Pulmonary artery endothelial cell (primary cell): ENCODE measurements at places on chromosomes 11 and 22.

DNA sequence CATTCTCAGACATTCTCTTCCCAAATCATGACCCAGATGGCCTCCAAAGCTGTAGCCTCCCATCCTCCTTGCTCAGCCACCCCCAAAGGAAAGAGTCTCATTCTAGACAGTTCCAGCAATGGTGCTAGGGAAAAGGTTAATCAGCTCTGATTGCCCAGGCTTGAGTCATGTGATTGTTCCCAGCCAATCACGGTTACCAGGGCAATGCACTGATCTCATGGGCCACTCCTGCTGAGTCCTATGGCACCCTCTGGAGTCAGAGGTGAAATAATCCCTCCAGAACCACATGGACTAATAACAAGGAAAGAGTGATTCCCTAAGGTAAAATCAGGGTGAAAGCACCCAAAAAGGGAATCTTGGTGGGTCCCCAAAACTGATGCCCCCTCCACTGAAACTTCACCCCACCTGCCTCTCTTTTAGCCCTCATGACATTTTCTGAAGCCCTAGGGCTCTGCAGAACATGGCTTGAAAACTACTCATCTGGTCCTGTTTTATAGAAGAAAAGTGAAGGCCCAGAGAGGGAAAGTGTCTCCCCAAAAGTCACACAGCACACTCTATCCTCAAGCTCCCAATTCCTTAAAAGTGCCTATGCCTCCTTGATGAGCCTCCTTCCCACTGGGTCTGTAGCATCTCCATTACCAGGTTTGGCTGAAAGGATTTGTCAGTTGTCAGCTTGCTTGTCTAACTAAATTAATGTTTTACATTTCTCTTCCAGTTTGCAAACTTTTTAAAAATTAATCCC lies 203.7 kb downstream of the MN1 start:
- DNase-seq: no peak

DNA sequence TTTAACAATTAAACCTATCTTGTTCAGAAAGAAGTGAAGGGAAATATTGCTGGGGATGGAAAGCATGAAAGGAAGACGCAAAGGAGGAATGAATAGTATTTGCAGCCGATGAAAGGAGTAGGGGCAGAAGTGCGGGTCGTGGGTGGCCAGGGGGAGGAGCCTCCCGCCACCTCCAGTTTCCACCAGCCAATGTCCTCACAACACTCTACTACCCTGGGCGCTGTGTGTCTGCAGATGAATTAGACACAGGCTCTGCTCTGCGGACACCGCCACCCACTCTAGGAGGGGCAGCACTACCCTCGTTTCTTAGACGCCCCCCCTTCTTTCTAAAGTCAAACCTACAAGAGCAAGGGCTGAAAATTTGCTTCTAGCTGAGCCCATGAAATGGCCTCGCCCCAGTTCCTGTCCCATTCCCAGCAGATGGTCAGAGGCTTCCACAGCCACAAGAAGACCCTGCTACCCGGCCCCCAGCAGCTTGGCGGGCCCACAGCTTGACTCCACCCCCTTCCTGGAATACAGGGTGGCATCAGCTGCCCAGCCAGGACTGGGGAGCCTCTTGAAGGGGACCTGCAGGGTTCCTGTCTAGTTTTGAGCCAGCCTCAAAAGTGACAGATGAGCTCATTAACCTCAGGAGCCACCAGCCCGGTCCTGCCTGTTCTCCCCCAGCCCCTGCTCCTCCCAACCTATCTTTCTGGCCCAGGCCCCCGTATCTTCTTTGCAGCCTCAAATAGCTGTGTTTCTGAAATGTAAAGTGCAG lies 268.1 kb downstream of the BUD13 start:
- no peak for DNase-seq

- no peak for DNase-seq
Measured at GRCh38 chr11:84224042-84224441, 937.9 kb upstream of the CCDC90B start.

DNA sequence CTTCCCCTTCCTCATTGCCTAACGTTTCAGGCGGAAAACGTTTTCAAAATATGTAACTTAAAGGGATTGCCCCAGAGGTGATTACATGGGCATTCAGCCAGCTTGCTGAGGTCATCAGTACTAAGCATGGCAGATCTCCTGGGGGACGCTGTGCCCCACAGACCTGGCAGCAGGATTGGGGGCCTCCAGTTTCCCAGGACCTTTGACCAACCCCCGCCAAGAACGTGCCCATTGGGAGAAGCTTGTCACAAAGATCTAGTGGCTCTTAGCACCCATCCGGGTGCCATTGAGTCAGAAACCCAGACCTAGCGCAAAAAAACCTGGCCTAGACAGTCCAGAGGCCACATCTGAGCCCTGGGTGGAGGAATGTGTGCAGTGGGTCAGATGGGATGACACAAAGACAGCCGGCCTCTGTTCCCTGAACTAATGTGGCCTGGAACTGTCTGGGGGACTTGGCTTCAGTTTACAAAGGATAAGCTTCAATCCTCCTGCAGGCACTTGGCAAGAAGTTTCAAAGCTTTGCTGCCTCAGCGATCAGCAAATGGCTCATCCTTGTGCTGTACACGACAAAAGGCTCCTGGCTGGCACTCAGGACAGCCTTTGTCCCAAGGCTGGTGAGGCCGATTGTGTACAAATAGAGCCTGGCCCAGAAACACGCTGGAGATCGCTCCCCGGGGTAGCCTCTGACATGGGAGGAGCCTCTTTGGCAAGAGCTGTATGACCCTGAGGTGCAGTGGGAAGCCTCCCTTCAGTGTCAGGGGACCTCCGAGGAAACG lies 9.5 kb downstream of the C1QTNF6 start:
- no peak for DNase-seq

GRCh38 chr11:111719379-111719778 lies 46.8 kb downstream of the PPP2R1B start:
- DNase-seq: no peak

DNA sequence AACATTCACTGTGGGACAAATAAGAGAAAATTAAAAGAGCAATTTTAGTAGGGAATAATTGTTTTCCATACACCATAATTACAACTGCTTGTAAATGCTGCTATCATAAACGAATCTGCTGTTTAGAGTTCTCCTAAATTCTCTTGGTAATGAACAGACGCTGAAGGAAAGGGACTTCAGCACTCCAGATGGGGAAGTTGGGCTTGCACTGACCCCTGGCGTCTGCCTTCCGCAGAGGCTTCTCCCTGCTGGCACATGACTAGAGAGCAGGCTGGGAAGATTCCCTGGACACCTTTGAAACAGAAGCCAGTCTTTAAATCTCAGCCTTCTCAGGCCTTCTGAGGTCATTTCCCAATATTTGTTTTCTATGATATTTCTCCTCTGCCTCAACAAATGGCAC lies 84.1 kb downstream of the NXPE2 start:
- DNase-seq: no peak

GRCh38 chr11:64838600-64839334 lies 5.7 kb downstream of the CDC42BPG start:
- no peak for DNase-seq

- DNase-seq: no peak
Measured at GRCh38 chr11:3799873-3800272, 2.5 kb upstream of the NUP98 start.

- DNase-seq: no peak
Measured at GRCh38 chr11:820655-821511, 2.2 kb downstream of the PNPLA2 start.

DNA sequence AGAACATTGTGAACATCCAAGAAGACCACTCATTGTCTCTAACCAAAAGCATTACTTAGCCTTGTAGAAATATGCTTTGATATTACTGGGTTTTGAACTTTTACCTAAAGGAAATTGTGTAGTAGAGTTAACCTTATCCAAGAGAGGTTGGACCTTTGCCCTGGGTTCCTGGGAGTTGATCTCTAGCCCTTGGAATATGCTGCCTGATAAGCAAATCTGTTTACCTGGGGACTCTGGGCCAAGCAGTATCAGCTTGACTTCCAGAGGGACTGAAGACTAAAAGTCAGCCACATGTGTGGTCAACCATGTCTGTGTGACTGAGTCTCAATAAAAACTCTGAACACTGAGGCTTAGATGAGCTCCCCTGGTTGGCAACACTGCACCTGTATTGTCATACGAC lies 44.1 kb upstream of the CWF19L2 start:
- no peak for DNase-seq

DNA sequence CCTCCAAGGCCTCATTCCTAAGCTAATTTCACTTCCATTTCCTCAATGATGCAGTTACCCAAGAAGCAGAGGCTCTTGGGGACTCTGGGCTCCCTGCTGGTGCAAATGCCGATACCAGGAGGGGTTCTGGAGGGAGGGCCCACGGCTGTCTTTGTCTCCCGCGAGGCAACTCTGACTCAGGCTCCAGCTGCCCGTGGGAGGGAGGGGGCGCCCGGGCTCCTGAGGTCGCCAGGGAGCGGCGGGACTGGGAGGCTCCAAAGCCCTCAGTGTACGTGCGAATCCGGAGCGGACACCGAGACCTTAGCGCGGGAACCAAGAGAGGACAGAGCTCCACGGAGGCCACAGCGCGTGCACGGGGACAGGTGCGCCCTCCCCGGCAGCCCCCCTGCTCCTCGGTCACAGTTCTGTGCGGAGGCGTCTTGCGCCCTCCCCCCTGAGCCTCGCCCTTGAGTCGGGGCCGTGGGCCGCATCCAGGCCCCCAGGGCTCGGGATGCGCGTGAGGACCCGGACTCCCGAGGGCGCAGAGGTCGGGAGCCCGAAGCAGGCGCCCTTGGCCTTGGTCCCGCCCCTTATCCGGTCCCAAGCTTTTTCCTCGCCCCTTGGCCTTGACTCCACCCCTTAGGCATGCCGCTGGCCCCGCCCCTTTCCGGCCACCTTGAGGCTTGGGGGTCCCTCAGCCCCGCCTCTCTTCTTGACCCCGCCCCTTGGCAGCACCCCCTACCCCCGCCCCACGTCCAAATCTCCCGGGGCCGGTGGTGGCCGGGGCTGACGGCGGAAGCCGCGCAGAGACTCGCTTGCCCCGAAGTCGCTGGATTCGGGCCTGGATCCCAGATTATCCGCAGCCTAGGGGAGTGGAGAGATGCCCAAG lies 4.7 kb upstream of the SHISA8 start:
- DNase-seq: no peak
